ENCODE measurements at places on chromosomes 1 and 21. TPM values are rescaled to one million over a fixed set of nuclear protein-coding genes. Genes with fewer than 3 reads are reported as not detected.

TMEM50A gene
- total RNA-seq: 97.7 TPM

GRCh38 chr1:116677474-116678062, 10.0 kb upstream of the IGSF3 start:
- DNase-seq: no peak

CNR2 gene
- total RNA-seq: not detected

DNA sequence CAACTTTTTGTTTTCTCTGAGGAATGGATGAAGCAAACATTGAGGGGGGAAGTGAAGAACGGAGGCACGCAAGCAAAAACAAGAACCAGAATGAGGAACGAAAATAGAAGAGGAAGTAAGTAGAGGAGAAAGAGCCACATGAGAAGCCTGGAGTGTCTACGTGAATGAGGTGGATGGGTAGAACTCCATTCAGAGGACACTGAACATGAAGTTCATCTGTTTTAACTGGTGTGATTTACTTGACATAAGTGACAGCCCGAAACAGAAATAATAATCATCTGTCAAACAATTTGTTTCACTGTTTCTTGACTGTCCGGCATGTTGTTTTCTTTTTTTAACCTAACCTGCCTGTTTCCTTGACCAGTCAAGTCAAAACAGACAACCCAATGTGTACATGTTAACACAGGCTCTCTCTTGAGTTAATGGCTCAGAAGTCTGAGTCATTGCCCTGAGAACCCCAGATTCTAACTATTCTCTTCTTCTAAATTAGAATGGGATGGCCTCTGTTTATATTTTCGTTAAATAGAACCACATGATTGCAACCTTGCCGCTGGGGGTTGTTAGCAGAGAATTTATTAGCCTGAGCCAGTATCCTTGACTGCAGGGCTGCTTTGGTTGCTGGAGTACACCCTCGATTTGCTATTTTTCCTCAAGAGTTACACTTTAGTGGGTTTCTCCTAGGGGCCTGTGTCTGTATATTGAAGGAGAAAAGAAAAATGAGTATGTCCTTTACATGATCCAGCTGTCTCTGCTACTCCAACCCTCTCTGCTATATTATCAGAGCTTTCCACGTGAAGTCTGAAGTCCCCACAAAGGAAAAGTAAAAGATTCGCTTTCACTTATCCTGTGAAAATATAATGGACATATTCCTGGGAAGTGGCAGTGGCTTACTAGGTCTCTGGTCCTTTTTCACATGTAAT, 151.7 kb downstream of the ZC3H11B start:
- no peak for DNase-seq

GRCh38 chr1:245467804-245468203, 313.0 kb downstream of the KIF26B start:
- DNase-seq: no peak

DNA sequence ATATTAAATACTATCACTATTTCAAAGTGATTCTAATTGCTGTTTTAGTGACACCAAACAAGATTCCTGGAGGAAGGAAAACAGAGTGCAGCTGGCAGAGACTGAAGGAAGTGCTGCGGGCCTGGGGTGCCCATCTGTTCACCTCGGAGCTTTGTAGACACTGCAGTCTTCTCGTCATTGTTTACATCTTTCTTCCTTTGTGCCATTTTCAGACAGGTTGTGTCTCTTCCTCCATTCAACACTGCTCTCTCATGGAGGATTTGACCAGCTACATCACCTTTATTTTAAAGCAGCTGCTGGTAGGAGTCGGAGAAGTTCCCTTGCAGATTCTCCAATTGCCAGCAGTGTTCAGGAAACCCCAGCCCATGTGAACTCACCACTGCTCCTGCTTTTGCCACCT, 37.3 kb downstream of the ABCA4 start:
- no peak for DNase-seq

- no peak for DNase-seq
Measured at GRCh38 chr1:157193702-157194391, 55.7 kb upstream of the ETV3 start.

DNA sequence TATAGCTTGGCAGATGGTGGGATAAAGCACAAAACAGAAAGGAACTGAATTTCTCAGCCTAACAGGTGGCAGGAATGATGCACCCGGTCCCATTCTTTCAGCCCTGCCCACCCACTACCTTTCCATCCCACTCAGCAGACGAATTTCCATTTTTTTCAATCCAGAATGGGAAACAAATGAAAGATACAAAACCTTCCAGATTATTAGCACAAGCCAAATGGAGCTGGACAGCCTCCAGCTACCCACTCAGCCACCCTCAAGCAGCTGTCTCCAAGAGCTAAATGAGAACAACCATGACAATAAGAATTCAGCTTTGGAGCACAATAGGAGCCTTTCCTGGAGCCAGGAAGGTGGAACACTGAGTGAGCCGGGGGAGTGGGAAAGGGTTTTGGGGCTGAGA, 96.3 kb upstream of the ST6GALNAC5 start:
- no peak for DNase-seq

DNA sequence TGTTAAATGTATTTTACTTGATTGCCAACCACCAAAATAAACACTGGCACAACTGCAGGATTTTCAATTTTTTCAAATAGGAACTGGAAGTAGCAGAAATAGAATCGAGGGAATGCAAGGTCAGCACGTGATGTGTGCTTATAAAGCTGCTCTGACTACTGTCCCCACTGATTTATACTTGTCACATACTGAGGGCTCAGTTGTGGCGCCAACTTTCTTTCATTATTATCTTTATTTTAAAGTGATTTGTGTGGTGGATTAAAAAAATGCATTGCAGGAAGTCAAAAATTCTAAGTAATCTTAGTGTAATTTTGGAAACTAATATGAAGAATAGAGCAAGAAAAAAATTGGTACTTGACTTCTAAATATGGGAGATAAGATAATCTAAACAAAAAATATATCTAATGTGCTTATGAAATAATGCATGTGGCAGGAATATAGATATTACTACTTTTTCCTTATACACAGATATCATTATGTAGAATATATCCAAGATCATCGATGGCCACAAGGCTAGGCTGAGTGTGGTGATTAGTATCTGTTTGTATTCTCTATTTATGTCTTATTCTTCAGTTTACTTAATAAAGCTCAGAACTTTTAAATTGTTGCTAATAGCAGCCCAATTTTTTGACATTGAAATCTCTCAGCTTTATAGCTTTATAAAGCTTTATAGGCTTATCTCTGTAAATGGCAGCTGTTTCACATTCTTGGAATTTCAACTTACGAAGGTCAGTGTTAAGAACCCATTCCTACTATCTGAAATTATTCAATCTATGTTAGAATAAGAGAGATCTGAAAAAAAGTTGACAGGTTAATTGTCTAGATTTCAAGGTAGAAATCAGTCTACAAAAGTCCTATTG, 404.5 kb upstream of the ADAMTS5 start:
- DNase-seq: no peak
